HCT116 (cell line): ENCODE measurements at places on chromosomes 12 and 14. TPM values are rescaled to one million over a fixed set of nuclear protein-coding genes. Genes with fewer than 3 reads are reported as not detected.

DNA sequence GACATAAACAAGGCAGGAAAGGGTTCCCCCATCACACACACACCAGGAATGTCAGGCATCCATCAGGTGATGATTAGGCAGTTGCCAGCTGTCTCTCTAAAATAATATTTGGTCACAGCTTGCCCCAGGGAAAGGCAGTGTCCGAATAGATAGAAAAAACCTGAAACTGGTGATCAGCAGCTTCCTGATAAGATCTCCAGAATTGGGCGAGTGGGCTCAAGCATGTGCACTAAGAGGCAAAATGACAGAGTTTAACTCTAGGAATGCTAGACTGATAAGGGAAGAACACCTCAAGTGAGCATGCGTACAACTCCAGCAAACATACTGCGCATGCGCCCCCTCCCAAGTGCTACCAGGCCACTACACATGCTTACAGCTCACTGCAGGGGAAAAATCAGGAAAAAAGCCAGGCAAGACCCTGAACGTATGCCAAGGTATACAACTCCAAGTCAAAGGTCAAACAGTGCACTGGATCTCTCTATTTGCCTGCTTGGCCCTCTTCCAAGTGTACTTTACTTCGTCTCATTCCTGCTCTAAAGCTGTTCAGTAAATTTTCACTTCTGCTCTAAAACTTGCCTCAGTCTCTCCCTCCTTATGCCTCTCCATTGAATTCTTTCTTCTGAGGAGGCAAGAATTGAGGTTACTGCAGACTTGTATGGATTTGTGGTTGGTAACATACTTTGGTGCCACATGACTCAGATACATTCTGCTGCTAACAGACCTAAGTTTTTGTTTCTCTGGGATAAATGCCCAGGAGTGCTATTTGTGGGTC, 73.5 kb upstream of the VASH1 start:
- no peak for DNase-seq
- H3K4me3 ChIP-seq = no peak overlapping the region
- H3K4me1 ChIP-seq = no peaks in the 10 kb centered on the region
- no peaks in the 10 kb centered on the region for H3K36me3 ChIP-seq
- no peak overlapping the region for H3K27ac ChIP-seq

- no peaks in the 10 kb centered on the region for H3K27me3 ChIP-seq
- H3K4me1 ChIP-seq = peaks cover 41% of the 10 kb centered on the region
- no peak for DNase-seq
These were observed 215.3 kb downstream of the CHST11 start for GRCh38 chr12:104672096-104672445.

DNA sequence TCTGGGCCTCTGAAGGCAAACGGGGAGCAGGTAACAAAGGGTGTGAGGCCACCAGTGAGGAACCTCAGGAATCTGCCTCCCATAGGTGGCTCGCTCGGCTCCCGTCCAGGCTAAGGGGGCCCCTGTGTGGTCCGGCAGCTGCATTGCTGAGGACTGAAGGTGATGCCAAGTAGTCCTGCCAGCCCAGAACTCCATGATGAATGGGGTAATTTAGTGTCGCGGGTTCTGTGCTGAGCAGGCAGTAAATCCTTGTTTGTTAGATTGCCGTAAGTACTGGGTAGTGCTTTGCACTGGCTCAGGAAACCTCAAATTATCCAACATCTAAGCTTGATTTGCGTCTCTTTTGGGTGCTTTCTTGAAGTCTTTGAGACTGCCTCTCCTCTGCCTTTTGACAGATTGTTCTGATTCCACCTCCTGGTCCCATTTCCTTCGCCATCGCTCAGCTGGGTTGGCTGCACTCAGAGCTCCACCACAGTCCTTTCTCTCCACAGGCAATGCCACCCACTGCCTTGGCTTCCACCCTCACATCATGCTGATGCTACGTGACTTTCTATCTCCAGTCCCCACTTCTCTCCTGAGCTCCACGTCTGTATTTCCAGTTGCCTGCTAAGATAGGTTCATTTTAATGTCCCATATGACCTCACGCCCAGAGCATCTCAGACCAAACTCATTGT, 392.0 kb downstream of the FUT8 start:
- no peak for DNase-seq
- H3K27me3 ChIP-seq = no peaks in the 10 kb centered on the region
- no peak overlapping the region for H3K4me3 ChIP-seq
- no peaks in the 10 kb centered on the region for H3K36me3 ChIP-seq

DNA sequence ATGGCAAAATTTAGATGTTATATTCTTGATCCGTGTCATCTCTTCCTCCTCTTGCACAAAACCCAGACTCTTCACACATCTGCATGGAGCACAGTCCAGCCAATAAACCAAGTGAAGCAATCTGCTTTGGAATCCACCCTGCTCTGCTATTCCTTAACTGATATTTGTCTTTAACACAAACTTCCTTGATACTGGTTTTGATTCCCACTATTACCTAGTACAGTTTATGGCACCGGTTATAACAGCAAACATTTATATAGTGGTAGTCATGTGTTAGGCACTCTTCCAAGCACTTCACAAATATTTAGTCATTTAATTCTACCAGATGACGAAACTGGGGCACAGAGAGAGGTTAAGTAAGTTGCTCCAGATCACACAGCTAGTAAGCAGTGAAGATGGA, 12.5 kb downstream of the STYK1 start:
- no peak overlapping the region for H3K27ac ChIP-seq
- no peaks in the 10 kb centered on the region for H3K4me1 ChIP-seq
- no peaks in the 10 kb centered on the region for H3K36me3 ChIP-seq
- no peaks in the 10 kb centered on the region for H3K27me3 ChIP-seq
- no peak overlapping the region for H3K4me3 ChIP-seq

DNA sequence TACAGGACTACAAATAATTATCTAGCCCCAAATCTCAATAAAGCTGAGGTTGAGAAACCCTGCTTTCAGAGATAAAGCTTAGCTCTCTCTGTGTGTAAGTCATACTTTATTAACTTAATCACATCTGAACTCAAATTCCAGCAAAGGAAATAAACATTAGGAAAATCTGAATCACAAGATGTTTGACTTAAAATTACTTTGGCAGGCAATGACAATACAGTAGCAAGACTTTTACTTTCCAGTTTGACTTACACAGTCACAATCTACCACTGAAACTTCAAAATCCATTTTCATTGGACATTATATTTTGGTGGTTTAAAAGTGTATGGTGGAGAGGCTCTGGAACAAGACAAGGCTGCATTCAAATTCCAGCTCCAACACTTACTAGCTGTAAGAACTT, 11.4 kb downstream of the TMEM116 start:
- H3K4me1 ChIP-seq = peaks cover 11% of the 10 kb centered on the region
- no peaks in the 10 kb centered on the region for H3K36me3 ChIP-seq
- no peaks in the 10 kb centered on the region for H3K27me3 ChIP-seq
- H3K4me3 ChIP-seq = no peak overlapping the region
- DNase-seq = no peak
- no peak overlapping the region for H3K27ac ChIP-seq

DNA sequence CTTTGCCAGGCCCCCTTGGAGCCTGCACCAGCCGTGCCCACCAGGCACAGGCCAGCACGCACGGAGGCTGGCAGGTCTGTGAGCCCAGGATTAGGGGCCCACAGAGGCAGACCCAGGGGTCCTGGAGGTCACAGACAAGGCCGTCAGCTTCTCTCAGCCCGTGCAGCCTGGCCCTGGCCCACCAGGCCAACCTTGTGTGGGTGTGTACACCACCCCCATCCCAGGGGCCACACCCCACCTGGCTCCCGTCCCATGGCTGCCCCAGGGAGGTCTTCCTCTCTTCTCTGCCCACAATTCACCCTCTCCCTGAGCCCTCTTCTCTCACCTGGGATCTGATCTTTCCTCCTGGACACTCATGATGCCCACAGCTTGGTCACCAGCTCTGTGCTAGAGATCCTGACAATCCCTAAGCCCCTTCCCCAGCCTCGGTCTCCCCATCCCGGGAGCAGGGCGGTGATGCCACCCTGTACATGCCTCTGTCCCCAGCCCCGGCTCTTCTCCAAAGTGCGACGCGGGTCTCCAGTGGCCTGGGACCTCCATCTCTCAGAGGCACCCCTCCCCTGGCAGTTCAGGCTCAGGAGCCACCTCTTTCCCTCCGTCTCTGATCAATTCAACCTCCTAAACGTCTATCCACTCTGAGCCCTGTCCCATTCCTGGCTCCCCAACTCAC, 31.1 kb upstream of the GPR132 start:
- H3K4me3 ChIP-seq = no peak overlapping the region
- H3K36me3 ChIP-seq = no peaks in the 10 kb centered on the region
- DNase-seq = no peak
- H3K27ac ChIP-seq = no peak overlapping the region
- peaks cover 37% of the 10 kb centered on the region for H3K4me1 ChIP-seq

Gene KRT2
- not detected for total RNA-seq

Gene SLC7A7
- total RNA-seq = 0.27 TPM
